ENCODE measurements at places on chromosomes 7 and 10. TPM values are rescaled to one million over a fixed set of nuclear protein-coding genes. Genes with fewer than 3 reads are reported as not detected.

Gene NIPSNAP2
- total RNA-seq, result 28.2 TPM

Gene IQUB
- 0.85 TPM for total RNA-seq

Gene CLDN15
- 3.1 TPM for total RNA-seq

Gene ATXN7L1
- total RNA-seq, result 5.0 TPM

Gene OR2A1
- total RNA-seq, result 0.07 TPM

Gene LBX1
- total RNA-seq, result not detected

Gene XPNPEP1
- 185 TPM for total RNA-seq

Gene ZNF248
- total RNA-seq, result 11.7 TPM

Gene BICC1
- total RNA-seq, result 124 TPM

Measured in smooth muscle cell of the pulmonary artery (primary cell).